ENCODE measurements at places on chromosomes 2 and 18.

- DNase-seq = no peak
Measured at GRCh38 chr18:5463390-5463789, 80.4 kb downstream of the EPB41L3 start.

DNA sequence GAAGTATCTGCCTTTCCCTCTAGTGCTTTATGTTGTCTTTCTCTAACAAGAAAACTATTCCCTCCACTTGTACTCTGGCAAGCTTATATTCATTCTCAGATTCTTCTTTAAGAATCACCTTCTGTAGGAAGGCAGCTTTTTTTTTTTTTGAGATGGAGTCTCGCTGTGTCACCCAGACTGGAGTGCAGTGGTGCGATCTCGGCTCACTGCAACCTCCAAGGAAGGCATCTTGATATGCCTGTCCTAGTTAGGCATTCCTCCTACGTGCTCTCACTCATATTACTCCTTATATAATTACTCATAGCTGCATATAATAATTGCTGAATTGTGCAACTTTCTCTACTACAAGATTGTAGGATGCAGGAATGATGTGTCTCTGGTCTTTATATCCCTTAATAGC is 15.8 kb downstream of the NDUFS1 start:
- no peak for DNase-seq

- no peak for DNase-seq
Measured at GRCh38 chr18:55213586-55213985, 254.3 kb upstream of the CCDC68 start.

- DNase-seq = no peak
Measured at GRCh38 chr2:3024401-3024935, 353.1 kb downstream of the EIPR1 start.

- DNase-seq = no peak
Measured at GRCh38 chr2:219124381-219125110, 36.1 kb downstream of the NHEJ1 start.

DNA sequence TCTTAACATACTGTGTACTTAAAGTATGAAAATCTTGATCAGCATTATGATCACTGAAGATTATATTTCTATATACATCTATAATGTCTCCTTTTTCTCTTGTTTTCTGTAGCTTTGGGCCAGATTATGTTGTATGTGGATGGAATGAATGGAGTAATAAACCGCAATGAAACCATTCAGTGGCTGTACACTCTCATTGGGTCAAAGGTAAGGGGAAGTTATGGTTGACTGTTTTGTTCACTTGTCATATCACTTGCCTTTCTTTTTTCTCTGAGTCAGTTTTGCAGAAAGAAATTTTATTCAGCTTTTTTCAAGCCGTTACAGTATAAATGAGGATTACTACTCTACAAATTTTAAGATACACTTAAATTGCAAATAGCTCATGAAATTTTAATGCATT is 252.5 kb downstream of the TPGS2 start:
- no peak for DNase-seq

- DNase-seq = no peak
Measured at GRCh38 chr2:172512810-172513523, 42.9 kb upstream of the PDK1 start.

DNA sequence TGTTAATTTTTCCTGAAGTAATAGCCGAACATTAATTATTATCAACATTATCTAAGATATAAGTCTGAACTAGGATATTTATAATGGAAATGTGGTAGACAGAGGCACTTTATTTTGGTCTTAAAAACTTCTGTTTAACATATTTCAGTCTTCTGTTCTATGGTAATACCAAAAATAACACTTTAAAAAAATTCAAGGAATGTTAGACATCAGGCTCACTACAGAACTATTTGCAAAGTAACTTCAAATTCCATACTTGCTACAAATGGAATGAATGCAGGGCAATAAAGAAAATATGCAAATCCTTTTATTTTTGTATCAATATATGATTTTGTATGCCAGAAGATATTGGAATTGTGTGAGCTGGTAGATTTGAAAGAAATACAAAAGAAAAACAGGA is 345.5 kb upstream of the DSEL start:
- DNase-seq = no peak

DNA sequence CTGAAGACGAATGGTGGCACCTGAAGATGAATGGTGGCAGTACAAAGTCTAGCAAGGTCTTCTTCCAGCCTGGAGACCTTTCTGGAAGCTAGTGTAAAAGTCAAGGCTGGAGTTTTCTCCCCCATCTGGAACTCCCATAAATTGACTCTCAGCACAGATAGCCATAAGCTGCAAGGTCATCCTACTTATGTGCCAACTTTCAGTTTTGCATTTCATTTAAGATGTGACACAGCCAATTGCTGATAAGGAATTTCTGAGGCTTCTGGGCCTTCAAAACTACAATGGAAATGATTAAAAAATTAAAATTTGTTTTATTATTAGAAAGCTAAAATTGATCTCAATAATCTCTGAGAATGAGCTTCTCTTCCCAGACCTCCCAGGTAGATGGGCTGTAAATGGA is 10.2 kb downstream of the XDH start:
- DNase-seq = no peak

DNA sequence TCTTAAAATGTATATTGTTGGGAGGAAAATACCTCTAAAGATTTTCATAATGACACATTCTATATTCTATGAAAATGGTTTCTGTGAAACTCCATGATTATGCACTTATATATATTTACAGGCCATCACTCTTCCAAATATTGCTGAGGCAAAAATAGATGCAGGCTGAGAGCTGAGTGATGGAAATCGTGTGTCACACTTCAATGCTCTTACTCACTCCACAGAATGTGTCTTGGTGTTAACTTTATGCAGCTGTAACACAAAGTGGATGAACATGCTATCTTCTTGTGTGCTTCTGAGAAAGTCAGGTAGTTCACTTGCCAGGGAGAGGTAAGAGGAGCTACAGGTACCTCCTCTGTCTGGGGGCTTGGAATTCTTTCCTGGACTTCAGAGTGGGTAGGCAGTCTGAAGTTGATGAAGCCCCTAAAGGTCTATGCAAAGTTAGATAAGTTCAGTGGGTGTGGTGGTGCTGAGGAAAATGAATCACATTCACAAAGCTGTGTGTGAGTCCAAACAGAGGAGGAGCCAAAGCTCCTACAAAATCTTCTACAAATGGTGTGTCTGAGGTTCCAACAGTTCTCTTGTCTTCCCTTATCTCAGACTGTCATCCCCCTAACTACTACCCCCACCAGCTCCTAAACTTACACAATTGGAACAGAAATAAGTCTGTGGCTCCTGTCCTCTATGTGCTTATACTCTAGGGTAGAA is 74.2 kb upstream of the ST6GAL2 start:
- DNase-seq = no peak

DNA sequence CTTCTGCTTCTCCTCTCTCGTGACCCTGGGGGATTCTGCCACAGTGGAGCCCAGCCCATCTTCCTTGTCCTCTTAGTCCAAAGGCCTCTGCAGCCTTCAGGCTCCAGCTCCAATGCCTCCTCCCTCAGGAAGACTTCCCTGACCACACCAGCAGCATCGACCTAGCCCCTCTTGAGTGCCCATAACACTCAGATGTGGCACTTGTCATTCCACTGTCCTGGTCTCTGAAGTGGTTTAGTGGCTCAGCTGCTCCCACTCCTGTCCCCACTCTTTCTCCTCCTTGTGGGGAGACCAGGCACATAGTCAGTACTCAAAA is 97.5 kb downstream of the STPG4 start:
- DNase-seq = no peak

DNA sequence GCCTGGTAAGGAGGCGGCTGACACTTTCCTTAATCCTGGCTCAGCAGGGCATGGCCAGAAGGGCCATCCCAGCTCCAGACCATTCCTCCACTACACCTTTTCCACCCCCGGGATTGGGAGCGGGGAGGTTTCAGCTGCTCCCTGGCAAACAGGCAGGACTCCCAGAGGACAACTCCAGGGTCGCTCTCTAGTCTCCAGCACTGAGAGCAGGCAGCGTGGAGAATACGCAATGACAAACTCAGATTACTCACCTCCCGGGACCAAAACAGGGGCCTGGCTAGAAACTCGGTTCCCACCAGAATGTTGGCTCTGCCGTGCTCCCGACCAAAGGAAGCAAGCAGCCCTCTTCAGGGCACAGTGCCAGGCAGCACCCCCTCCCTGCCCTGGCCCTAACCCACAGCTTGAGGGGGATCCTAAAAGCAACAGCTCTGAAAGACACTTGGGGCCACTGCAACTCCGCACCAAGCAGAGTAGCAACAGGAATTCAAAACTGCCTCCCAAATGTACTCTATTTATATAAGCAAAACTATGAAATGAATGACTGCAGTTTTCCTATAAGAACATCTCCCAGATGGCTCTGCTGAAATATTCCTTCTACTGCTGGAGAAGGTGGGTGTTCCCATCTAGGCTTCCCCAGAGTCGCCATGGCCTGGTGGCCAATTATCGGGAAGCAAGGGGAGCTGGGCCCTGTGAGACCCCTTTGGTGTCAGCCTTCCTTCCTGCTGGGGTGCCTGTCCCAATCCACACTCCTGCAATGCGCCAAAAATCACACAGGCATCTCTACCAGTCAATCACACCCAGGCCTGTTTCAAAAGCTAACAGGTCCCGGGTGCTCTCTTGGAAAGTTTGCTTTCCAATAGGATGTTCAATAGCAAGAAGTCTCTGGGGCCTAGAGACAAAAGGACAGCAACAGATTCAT is 61.2 kb upstream of the POMC start:
- no peak for DNase-seq

- DNase-seq = no peak
Measured at GRCh38 chr2:136191041-136191440, 73.1 kb upstream of the CXCR4 start.

GRCh38 chr2:59342166-59342565 is 1101.0 kb upstream of the FANCL start:
- DNase-seq = no peak

DNA sequence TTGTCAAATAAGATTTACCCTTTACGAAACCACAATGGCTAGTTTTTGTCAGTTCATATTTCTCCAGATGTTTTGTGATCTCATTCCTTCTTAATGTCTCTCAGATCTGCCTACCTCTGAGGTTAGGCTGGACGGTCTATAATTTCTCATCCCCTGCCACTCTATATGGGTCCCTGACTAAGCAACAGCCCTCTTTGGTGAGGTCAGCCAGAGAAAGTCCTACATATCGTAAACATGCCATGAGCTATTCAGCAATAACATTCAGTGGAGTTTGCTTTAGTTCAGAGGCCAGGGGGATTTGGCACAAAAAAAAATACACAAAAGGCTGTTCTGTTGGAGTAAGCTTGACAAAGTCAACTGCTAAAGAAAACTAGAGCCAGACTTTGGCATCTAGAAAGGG is 192.1 kb upstream of the NCKAP5 start:
- no peak for DNase-seq

DNA sequence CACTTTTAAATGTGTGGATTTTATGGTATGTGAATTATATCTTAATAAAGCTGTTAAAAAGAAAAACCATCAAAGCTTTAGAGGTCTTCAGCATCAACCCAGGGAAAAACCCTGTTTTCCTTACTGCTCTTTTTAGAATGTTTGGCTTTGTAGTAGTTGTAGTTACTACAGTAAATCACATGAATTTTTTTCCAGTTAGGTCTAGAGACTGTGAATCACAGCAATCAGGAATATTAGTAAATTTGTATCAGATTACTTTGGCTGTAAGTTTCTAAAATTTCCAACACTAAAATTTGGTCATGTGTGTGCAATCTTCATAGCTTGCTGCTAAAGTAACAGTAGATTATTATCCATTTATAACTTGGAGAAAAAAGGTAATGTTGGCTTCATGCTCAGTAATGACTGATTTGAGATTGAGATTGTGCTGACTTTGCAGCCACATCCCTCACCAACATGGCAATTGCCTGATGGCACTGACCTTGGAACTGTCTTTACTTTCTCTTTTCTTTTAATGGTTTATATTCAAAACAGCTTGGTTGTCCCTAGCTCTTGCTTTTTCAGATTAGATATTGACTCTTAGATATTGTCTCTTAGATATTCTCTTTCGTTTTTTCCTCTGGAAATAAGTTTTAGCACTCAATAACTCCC is 41.1 kb downstream of the LCLAT1 start:
- DNase-seq = no peak

DNA sequence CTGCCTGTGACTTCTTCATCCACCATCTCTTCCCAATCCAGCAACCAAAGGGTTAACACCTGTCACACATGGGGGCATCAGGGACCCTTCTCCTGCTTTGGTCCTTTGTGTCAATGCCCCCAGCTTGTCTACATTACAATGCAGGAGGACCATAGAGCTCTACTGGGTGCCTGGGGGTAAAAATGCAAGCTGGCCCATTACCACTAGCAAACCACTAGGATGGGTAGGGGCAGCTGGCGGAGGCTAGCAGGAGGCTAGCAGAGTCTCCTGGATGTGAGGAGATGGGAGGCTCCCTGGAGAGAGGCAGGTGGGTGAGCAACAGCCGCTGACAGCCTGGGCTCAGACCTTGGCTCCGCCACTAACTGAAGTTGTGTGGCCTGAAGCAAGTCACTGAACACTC is 153.4 kb upstream of the SKOR2 start:
- no peak for DNase-seq
